ENCODE measurements at places on chromosomes 7 and 10.

- DNase-seq, result no peak
These were observed 113.0 kb downstream of the SMURF1 start for GRCh38 chr7:99030951-99031350.

DNA sequence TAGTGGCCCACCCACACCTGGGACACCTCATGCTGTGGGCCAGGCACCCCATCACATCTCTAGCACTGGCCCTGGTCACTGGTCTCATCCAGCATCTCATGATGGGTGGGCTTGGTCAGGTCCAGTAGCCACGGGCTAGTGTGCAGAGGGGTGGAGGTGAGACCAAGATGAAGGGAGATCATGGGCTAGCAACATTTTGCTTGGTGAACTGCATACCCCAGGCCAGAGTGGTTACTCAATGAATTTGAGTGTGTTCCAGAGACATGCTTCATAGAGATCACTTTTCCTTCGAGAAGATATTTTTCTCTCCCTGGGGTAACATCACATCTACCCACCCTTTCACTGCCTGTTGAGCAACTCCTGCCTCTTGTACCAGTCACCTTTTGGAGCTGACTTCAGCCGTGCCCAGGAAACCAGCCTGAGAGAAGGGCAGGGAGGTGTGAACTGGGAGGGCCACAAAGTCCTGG lies 44.2 kb downstream of the MINDY4 start:
- DNase-seq, result no peak

DNA sequence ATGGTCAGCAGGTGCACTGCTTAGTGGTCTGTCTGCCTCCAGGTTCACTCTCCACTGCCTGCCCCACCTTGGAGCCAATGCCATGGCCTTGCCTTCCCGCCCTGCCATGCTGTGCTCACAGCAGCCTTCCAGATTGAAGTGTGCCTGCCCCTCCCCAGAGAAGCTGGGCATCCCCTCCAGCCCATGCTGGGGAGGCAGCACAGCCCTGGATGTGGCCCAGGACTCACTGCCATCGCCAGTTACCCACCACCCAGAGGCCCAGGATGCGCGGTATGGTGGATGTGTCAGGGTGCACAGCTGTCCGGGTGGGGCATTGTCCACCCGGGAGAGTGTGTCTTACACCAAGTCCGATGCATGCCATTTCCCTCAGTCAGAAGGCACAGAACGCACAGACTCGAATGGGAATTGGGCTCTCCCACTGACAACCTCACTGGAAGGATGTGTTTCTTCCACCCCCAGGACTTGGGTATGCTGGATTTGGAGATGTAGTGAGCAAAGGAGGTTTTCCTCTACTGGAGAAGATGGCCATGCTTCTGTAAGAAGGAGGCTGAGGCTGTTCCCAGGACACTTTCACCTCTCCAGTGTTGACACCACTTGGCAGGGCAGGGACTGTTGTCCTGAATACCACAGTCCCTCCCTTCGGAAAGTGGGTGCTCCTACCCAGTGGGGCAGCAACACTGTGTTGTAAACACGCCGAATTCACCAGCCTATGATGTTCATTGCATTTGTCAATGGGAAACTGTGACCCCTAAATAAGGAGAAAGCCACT lies 122.0 kb downstream of the ADARB2 start:
- DNase-seq, result no peak

GRCh38 chr7:140060788-140061606 lies 1.8 kb downstream of the PARP12 start:
- no peak for DNase-seq

DNA sequence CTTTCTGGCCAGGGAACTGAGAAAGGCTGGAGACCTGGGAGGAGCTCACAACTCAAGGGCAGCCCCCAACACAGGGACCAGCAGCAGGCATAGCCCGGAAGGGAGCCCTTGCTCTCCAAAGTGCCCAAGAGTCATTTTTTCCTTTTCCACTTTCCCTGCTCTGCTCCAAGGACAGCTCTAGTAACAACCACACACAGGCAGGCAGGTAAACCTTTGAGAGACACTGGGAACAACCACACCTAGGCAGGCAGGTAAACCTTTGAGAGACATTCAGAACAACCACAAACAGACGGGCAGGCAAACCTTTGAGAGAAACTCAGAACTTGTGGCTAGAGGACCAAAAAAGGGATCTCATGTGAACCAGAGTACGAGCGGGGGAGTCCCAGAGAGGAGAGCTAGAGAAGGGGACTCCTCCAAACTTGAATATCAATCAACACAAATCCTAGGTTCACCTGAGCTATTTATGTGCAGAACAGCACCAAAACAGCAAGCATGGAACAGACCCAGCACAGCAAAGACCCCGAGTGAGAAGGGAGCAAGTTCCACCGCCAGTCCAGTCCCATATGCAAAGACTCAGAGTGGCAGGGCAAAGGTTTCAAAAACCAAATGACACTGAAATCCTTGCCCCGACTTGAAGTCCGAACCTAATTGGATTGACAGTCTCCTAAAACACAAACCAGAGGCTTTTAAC lies 33.6 kb upstream of the GUSB start:
- DNase-seq, result no peak

DNA sequence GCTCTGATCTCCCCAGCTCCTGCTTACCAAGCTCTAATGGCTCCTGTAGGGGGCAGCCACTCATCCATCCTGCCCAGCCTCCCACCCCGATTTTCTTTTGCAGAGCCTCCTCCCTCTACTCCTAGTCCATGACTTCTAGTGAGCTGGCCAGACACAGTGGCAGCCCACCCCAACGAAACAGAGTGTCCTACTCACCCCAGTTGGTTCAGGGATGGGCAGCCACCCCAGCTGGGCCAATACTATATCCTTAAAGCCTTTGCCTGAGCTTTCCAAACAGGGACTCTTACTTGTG lies 77.1 kb downstream of the GRID1 start:
- no peak for DNase-seq

GRCh38 chr7:95304990-95305389 lies 19.3 kb downstream of the PON1 start:
- DNase-seq, result no peak

DNA sequence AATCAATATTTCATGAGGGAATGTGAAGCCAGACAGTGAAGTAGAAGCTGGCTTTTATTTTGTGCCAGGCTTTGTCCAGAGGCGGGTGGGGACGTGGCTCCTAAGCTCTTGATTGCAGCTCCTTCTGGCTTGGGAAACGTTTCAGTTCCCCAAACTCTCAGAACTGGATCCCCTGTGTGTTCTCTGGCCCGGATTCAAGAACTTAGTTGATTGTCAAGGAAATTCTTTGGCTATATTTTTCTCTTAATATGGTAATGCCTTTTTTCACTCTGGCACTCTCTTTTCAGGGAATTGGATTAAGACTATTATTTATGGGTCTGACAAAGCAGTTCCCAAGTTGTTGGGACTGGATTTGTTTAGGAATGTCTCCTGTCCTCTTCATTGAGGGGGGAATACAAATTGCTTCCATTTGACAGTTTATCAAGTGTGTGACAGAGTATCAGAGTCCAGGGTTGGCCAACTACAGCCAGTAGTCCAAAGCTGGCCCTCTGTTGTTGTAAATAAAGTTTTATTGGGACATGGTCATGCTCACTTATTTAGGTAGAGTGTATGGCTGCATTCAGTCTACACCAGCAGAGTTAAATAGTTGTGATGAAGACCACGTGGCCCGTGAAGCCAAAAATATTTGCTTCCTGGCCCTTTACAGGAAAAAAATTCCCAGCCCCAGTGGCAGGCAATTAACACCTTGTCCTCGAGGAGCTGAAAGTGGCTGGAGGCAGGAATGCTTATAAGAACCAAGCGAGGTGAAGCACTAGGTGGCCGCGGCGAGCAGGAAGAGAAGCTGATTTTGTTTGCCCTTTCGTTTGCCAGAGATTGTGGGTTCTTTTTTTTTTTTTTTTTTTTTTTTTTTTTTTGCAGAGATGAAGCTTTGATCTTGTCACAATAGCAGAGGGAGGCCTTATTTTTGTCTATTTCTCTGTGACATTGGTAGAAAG lies 34.3 kb downstream of the HTRA1 start:
- no peak for DNase-seq

DNA sequence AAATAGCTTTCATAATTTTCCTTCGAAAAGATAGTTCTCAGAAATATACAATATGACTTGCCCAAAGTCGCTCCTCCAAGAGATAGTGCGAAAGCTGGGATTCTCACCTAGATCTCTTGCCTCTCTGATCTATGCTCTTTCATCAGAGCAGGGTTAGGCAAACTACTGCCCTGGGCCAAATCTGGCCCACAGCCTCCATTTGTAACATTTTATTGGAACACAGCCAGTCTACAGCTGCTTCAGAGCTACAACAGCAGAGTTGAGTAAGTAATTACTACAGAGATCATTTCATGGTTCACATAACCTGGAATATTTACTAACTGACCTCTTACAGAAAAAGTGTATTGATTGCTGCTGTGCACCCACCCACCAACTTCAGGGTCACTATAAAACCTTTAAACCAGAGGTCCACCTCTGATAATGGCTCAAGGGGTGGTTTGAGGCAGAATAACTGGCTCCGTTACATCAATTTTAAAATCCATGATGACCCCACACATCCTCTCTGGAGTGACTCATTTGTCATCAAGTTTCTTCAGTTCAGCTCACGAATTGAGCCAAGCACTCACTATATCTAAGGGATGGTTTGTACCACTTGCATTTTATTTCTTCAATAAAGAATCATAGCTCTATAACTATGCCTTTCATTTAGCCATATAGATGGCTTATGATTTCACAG lies 1019.0 kb downstream of the XPNPEP1 start:
- DNase-seq, result no peak

DNA sequence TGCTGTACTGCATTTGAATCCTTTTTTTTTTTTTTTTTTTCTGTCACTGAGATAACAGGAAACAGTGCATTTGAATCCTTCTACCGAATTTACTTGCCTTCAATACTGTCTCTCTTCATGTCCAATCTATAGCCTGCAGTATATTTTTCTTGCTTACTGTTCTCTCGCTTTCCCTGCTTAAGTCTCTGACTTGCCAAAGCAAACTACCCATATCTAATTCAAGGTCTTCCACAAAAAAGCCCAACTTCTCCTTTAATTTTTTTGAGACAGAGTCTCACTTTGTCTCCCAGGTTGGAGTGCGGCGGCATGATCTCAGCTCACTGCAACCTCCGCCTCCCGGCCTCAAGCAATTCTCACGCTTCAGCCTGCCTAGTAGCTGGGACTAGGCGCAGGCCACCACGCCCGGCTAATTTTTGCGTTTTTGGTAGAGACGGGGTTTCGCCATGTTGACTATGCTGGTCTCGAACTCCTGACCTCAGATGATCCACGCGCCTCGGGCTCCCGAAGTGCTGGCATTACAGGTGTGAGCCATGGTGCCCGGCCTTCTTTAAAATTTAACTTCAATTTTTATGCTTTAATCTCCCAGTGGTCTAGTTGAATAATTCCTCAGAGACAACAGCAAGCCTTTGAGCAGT lies 882 bp downstream of the PDCD11 start:
- DNase-seq, result no peak

DNA sequence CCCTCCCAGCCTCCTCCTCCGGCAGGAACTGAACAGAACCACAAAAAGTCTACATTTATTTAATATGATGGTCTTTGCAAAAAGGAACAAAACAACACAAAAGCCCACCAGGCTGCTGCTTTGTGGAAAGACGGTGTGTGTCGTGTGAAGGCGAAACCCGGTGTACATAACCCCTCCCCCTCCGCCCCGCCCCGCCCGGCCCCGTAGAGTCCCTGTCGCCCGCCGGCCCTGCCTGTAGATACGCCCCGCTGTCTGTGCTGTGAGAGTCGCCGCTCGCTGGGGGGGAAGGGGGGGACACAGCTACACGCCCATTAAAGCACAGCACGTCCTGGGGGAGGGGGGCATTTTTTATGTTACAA lies 83.3 kb downstream of the PAX2 start:
- no peak for DNase-seq

DNA sequence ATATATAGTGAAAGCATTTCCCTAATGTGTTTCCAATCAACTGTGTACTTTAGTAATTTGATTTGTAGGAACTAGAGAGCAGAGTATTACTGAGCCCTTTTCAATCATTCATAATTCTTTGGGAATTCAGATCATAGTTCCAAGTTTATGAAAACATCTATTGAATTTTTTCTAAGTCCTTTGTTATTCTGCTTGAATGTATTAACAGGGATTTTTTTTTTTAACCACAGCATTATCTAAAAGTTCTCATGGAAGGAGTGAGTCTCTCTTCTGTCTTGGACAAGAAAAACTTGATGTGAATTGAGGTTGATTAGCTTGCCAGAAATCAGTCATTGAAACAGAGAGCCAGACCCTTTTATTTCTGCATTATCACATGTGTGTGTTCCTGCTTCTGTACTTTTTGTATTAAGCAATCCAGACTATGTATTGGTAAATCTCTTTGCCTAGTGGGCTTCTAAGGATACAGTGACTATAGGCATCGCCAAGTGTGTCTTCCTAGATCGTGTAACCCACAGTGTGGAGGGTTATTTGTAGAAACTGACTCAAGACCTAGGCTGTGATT lies 59.9 kb downstream of the BMPER start:
- no peak for DNase-seq

DNA sequence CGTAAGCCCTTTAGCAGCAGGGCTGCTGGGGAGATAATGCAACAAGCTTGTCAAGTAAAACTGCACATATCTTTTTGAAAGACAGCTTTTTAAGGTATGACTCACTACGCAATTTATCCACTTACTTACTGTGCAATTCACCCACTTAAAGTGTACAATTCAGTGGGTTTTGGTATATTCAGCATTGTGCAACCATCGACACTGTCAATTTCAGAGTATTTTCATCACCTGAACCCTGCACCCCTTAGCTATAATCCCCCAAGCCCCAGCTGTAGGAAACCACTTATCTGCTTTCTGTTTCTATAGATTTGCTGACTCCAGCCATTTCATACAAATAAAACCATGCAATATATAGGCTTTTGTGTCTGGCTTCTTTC lies 168.0 kb downstream of the PTPN20 start:
- no peak for DNase-seq

GRCh38 chr7:30364773-30365172 lies 80.4 kb downstream of the ZNRF2 start:
- no peak for DNase-seq

DNA sequence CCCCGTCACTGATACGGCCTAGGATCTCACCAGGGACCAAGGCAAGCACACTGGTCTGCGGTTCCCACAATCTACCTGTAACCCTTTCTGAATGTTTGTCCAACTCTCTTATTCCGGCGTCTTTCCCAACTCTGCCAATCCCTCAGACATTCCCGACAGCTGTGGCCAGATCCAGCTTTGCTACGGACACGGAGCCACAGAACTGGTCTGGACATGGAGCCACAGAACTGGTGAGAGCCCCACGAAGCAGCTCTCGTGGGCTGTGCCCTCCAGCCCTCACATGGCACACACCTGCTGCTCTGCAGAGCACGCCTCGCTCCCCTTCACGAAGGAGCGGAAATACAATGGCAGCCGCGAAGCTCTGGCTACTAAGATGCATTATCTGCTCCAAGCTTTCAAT lies 376.8 kb downstream of the DNAJB6 start:
- DNase-seq, result no peak

Measured in esophagus squamous epithelium (tissue), 5 donors.